ENCODE measurements at places on chromosomes 12 and 14.

DNA sequence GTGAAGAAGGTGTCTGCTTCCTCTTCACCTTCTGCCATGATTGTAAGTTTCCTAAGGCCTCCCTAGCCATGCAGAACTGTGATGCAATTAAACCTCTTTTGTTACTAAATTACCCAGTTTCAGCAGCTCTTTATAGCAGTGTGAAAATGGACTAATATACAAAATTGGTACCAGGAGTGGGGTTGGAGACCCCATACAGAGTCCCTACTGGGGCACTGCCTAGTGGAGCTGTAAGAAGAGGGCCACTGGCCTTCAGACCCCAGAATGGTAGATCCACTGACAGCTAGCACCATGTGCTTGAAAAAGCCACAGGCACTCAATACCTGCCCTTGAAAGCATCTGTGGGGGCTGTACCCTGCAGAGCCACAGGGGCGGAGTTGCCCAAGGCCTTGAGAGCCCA, 44.8 kb upstream of the CRADD start:
- no peak for DNase-seq

DNA sequence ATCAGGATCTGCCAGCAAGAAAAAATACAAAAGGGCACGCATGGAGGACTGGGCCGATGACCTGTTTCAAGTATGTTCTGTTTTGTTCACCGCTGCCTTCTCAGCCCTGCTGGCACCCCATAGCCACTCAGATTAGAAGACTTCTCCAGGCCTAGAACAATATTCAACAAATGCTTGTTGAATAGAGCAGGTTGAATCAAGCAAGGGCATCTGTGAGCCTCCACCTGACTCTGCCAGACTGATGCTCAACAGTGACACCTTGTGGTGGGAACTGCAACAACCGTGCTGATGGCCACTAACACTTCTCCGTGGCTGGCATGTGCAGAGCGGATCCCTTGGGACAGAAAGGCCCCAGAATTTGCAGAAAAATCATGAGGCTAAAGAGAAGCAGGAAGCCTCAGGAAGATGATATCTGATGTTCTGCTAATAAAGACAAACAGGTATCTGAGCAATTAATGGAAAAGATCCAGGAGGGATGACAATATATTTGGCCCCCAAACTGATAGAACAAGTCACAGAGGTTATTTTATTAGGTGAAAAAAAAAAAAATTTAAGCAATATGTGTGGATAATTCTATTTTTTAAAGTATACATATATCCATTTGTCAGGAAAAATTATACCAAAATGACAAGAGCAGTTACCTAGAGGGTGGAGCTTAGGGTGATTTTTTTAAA, 114.3 kb downstream of the KSR2 start:
- DNase-seq: peak; percentile 25

- no peak for DNase-seq
These were observed 45.4 kb upstream of the TESC start for GRCh38 chr12:117144599-117144998.

DNA sequence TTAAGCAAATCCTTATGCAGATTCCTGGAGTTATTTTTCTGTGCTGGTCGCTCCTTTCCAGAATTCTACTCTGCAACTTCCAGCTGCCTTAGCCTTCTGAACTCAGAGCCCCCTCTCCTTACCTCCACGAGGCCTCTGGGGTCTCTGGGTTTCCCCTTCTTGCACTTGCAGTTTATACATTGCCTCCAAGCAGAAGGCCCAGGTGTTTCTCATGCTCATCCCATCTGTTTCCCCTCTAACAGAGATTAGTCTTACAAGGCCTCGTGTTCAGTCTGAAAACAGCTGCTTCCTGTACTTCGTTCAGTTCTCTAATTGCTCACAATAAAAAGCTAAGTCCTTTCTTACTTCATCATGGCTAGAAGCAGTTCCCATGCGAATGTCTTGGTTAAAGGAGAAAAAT, 134.4 kb upstream of the FGD4 start:
- DNase-seq: no peak

DNA sequence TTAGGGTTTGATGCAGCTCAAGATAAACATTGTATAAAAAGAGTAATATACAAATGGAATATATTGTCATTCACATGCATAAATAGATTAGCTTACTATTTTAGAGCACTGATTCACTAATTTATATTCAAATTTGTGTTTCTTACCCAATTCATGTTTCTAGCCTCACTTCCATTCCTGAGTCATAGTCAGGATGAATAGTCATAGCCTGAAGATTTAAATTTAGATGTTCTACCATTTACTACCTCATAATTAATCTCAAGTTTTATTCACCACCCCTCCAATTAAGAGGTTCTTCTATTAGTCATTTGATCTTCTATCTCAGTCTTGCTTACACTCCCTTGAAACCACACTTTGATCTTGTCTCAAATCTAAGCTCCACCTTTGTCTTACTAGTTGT, 38.7 kb downstream of the ANO4 start:
- DNase-seq: no peak

GRCh38 chr14:62420847-62421246, 624.4 kb downstream of the KCNH5 start:
- no peak for DNase-seq

DNA sequence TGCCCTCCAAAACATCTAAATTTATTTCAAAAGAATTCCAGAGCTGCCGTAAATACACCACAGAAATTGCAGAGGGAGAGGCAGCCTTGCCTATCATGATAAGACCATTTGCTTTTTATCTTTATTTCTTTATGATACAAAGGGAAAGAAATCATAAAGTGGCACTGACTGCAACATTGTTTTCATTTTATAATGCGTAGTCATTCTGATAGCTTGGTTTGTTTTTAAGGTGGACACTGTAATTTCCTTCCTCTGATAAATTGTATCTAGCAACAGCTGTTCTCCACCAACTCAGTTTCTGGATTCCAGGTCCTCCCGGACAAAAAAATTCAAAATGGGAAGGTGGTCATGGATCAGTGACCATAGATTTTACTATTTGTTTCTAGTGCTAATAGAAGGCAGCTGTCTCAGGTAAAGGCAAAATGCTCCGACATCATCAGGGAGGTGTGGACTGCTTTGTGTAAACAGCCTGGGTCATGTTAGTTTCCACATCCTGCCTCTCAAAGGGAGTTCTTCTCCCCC, 623 bp upstream of the TSPAN8 start:
- peak; percentile 89 for DNase-seq

DNA sequence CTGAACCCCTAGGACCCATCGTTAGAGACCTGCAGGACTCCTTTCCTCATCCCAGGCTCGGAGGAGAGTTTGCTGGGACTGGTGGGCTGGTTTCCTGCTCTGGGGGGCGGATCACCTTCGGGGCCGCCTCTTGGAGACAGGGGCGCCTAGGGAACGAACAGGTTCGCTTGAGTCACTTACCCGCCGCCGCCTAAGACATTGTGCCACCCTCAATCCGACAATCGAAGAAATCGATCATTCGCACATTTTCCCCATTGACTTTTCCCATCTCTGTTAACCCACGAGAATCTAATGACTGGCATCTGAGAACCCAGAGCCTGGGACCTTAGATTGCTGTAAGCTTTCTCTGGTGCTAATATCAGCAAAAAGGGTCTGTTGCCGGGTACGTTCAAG, 322 bp downstream of the SLC39A9 start:
- no peak for DNase-seq

DNA sequence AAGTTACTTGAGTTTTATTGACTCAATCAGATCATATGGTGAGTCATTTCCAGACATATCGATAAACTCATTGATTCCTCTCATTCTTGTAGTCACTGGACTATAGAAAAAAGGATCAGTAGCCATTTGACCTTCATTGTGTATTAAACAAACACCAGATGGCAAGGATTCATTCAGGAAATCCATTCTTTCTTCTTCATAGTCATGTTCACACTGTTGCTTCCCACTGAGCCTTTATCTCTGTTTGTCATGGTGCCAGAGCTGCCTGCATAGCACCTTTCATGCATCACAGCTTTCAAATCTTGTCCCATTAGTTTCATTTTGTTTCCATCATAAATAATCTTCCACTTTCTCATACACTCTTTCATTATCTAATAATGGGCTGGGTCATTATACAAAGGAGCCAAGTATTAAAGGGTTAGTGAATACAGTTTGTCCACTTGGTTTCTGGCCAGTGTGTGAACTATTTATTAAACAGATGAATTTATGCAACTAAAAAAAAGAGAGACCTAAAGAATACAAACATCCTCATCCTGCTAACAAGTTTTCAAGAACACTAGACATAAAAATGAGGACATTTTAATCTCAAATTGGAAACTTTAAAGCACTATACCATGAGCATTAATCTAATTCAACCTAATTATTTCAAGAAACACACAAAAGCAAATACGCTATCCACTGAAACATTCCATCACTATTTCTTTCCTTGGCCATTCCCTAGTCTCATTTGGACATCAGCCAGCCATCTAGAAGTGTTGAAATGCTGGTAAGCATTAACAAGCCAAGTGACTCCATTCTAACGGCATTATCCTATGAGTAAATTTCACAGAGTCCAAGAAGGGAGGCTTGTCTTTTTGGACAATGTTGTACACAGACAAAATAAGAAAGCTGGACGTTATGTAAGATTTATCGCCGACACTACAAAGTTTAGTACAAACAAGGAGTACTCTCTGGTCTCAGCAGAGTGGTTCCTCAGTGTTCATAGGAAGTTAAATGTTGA, 476.5 kb downstream of the FOXG1 start:
- DNase-seq: peak; percentile 79

- DNase-seq: peak; percentile 77
These were observed 485 bp downstream of the SENP1 start for GRCh38 chr12:48105321-48105866.

DNA sequence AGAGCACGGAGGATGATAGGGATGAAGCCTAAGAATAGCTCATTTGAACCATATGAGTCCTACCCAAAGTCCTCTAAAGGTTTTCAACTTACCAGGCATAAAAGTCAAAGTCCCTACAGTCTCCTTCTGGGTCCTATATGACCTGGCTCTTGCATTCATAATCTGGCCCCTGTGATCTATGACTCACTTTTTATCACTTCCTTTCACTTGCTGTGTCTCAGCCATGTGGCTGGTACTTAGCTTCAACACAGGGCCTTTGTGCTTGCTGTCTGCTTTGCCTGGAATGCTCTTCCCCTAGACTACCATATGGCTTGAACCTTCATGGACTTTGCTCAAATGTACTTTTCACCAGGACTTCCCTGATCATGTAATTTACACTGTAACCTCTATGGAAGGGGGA, 137.6 kb upstream of the TMTC1 start:
- DNase-seq: no peak

DNA sequence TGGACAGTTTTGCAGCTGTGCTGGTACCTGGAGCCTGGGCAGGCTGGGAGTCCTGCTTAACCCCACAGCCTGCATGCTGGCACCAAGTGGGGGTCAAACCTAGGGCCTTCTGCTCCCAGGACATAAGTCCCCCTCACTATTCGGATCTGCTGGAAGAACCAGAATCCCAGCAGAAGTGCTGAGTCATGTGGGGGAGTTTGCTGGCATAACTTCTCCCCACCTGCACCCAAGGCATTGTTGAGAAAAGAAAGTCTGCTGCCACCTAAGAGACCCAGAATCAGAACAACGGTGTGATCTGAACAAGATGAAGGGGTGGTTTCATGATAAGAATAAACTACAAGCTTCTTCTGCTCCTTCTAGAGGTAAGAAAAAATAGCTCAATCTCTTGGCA, 102.7 kb downstream of the RBM19 start:
- no peak for DNase-seq

DNA sequence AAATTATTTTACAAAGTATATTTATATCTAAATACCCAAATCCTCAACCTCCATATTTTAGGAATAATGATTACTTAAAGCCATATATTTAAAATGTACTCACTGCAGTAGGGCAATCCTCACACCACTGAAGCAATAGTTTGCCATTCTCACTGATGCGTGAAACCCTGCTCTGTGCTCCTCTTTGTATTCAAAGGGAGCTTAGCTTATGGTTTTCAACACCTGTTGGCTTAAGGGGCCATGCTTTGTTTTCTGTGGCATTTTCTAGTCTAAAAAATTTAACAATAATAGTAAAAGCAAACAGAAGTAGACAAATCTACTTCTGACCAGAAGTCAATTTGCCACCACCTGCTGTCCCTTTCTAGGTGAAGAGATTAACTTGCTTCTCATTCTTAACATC, 294.6 kb downstream of the FLRT2 start:
- peak; percentile 81 for DNase-seq

GRCh38 chr12:2240390-2240789, 187.6 kb downstream of the CACNA1C start:
- DNase-seq: no peak

DNA sequence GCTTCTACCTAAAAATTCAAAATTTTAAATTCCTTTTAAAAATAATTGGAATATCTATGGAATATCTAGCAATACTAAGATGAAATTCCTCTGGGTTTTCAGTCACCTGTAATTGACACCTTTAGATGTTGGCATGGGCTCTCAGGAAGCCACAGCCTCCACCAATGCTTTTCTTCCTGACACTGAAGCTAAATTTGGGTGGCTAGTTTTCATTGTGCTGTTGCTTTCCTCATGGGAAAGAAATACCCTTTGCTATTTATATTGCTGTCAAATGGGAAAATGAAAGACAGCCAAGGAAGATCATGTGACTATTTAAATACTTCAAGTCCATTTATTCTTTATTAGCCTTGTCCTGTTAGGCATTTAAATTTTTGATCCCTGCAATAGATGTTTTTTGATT, 313.0 kb downstream of the NAV3 start:
- DNase-seq: peak; percentile 3

GRCh38 chr12:91215940-91216454, 33.4 kb upstream of the DCN start:
- no peak for DNase-seq

GRCh38 chr12:12903642-12904609, 12.6 kb downstream of the GPRC5A start:
- DNase-seq: no peak

GRCh38 chr12:128258866-128259555, 8.0 kb upstream of the TMEM132C start:
- peak; percentile 35 for DNase-seq

DNA sequence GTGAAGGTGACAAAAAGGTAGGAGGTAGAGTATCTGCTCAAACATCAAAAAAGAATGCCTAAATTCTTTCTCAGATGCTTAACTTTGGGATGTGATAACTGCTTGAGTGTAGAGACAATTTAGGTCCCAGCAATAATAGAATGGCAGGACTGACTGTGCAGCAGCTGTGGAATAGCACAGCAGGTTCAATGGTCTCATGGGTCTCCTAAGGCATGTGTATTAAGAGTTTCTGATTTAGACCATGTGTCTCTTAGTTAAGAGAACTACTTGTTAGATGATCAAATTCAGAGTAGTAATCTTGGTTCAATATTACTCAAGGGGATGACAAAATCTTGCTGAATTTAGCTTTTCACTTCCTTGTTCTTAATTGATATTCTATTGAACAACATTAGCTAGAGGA, 72.0 kb downstream of the ALX1 start:
- no peak for DNase-seq

- DNase-seq: no peak
These were observed 773.2 kb upstream of the ALG10B start for GRCh38 chr12:37543131-37543965.

GRCh38 chr12:87793131-87793530, 236.1 kb downstream of the C12orf50 start:
- DNase-seq: no peak

GRCh38 chr14:72744416-72745120, 149.3 kb downstream of the DPF3 start:
- DNase-seq: no peak

- DNase-seq: no peak
These were observed 155.7 kb downstream of the KIF26A start for GRCh38 chr14:104293851-104294627.

- peak; percentile 77 for DNase-seq
These were observed 628 bp upstream of the TSHR start for GRCh38 chr14:80954687-80955299.
